ENCODE measurements at places on chromosomes 12 and 14. TPM values are rescaled to one million over a fixed set of nuclear protein-coding genes. Genes with fewer than 3 reads are reported as not detected.
A peak's percentile ranks its signal among the peaks of the same experiment; 100 is the strongest.

- H3K4me1 ChIP-seq, result peaks cover 6% of the 10 kb centered on the region
- no peaks in the 10 kb centered on the region for H3K27me3 ChIP-seq
- H3K27ac ChIP-seq, result peak overlapping the region; percentile 58
- H3K36me3 ChIP-seq, result no peaks in the 10 kb centered on the region
- DNase-seq, result no peak
These were observed 107.5 kb upstream of the PDE3A start for GRCh38 chr12:20260851-20261250.

GRCh38 chr12:123485756-123486155 is 27.8 kb downstream of the SNRNP35 start:
- DNase-seq, result no peak
- H3K27ac ChIP-seq, result no peak overlapping the region
- H3K4me1 ChIP-seq, result no peaks in the 10 kb centered on the region

DNA sequence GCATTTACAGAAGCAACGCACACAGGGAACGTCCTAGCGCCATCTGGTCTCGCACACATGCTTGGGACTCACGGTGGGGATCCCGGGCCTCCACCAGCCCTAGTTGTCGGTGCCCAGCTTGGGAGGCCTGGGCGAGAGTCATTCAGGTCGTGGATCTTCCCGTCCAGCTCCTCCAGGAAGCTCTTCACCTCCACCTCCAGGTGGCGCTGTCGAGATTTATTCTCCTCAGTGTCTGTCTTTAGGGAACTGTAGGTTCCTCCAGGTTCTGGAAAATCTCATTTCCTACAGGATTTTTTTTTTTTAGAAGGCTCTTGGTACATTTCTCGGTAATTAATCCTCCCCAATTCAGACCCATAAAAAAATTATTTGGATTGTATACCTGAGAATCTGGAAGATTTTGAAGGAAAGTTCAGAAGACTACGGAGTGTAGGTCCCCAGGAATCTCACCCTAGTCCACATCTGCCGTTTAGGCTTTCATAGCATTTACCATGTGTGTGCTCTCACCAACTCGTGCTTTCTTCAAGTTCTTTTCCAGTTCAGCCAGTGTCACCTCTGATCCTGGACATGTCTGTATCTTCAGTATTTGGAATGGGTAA is 910.0 kb downstream of the TMEM121 start:
- no peaks in the 10 kb centered on the region for H3K27me3 ChIP-seq
- no peaks in the 10 kb centered on the region for H3K4me1 ChIP-seq
- H3K27ac ChIP-seq, result no peak overlapping the region
- no peaks in the 10 kb centered on the region for H3K36me3 ChIP-seq
- no peak overlapping the region for H3K4me3 ChIP-seq

DNA sequence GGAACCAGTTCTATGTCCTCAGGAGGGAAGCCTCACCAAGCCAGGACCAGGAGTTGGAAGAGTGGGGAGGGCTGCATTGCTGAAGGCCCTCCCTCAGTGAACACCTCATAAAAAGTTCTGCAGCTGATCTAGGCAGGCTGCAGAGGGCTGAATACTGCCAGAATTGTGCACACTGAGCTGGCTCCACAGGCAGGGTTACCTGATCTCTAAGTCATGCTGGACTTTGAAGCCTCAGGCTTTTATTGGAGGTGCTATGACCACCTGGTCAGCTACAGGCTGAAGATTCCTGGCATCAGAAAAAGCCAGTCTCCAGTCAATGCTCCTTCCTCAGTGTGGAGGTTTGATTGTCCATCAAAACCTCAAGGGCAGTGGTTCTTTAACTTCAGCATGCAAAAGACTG is 39.7 kb downstream of the FOS start:
- no peaks in the 10 kb centered on the region for H3K27me3 ChIP-seq
- no peaks in the 10 kb centered on the region for H3K4me1 ChIP-seq
- no peak overlapping the region for H3K27ac ChIP-seq

- no peak overlapping the region for H3K27ac ChIP-seq
- no peaks in the 10 kb centered on the region for H3K27me3 ChIP-seq
- H3K4me3 ChIP-seq, result no peak overlapping the region
- H3K4me1 ChIP-seq, result no peaks in the 10 kb centered on the region
- H3K36me3 ChIP-seq, result no peaks in the 10 kb centered on the region
- DNase-seq, result no peak
These were observed 15.4 kb upstream of the TMEM120B start for GRCh38 chr12:121697093-121697698.

GRCh38 chr14:20470603-20470901 is 1.3 kb downstream of the PNP start:
- peak overlapping the region; percentile 84 for H3K27ac ChIP-seq
- peak overlapping the region; percentile 90 for H3K4me3 ChIP-seq
- no peaks in the 10 kb centered on the region for H3K27me3 ChIP-seq
- peaks cover 5% of the 10 kb centered on the region for H3K4me1 ChIP-seq

DNA sequence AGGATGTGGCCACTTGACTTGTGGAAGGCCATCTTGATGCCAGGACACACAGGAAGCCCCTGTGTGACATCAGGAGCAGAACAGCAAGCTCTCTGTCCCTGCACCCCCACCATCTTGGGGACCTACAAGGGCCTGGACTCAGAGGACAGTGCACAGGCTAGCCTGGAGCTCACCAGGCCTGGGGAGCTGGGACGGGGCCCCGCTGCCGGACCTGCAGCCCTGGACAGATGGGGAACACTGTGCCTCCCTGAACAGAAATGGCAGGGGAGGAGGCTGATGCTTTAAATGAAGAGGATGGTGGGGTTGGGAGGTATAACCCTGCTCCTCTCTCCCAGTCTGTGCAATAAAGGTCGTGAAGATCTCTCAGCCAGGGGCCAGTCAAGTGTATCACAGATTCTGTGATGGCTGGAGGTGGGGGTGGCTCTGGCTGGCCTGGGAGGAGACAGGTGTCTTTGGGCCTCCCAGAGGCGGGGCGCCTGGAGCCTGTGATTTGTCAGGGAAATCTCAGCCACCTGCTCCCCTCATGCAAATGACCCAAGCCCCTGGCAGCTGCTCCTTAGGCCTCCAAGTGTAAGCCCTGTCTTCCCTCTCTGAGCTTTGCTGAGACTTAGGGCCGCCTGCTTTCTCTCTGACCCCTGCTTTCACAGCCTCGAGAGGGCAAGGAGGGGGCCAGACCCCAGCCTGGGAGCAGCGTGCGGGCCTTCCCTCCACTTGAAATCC is 1.1 kb upstream of the GNB3 start:
- peaks cover 32% of the 10 kb centered on the region for H3K36me3 ChIP-seq
- no peak for DNase-seq
- H3K4me1 ChIP-seq, result no peaks in the 10 kb centered on the region
- no peak overlapping the region for H3K4me3 ChIP-seq

DNA sequence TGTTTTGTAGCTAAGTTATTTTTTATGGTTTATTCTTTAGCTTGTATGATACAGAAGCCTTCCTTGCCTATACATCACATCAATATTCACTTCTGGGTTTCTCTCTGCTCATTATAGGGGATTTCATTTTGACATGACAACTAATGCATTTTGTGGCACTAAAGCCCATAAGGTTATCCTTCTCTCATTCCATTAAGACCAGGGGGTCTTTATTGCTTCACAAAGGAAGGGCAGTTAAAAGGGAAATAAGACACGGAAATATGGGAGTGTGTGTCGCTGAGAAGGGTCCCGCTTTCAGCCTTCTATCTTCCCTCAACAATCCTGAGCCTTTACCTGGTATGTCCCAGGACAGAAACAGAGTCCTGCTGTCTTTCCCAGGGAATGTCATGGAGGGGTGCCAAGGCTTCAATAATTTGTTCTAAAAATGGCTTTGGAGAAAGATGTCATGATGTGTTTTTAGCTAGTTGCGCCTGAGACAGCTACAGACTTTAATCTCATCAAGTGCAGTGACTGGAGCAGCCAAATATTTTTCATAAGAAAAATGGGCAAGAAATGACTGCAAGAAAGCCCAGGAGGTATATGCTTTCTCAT is 1145.4 kb upstream of the TMEM132C start:
- H3K4me1 ChIP-seq, result no peaks in the 10 kb centered on the region
- H3K27ac ChIP-seq, result no peak overlapping the region
- H3K27me3 ChIP-seq, result no peaks in the 10 kb centered on the region
- no peak overlapping the region for H3K4me3 ChIP-seq

DNA sequence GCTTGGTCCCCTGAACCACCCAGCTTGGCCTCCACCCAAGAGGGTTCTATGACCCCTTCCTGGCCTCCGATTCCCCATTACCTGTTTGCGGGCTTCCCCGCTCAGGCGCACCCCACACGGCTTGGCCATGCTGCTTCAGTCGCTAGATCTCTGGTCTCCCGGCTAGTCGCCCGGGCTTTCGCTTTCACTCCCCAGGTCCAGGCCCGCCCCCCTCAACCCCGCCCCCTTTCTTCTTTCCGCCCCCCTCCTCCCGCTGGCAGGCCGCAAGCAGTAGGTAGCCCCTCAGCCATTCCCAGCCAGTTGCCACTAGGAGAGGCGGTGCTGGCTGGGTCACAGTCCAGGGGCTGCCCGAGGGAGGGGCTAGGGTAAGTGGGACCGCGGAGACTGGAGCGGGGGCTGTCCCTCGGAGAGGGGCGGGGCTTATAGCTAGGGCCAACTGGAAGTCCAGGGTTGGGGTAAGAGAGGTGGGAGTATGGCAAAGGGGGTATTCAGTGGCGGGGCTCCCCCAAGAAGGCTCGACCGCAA is at the start of gene PSME2:
TSS of gene PSME2 (minus strand) at position 158 of the 525 bp plus-strand sequence. CDS start at position 129, 29 bp downstream.
- H3K36me3 ChIP-seq, result peaks cover 22% of the 10 kb centered on the region
- peak; percentile 88 for DNase-seq
- peak within 1 kb of the TSS; percentile 92 for H3K4me3 ChIP-seq
- H3K27me3 ChIP-seq, result no peaks in the 10 kb centered on the region
- peak within 1 kb of the TSS; percentile 87 for H3K27ac ChIP-seq

- H3K4me3 ChIP-seq, result no peak overlapping the region
- no peaks in the 10 kb centered on the region for H3K27me3 ChIP-seq
- no peaks in the 10 kb centered on the region for H3K36me3 ChIP-seq
- no peak overlapping the region for H3K27ac ChIP-seq
- DNase-seq, result no peak
These were observed 89.3 kb upstream of the ALX1 start for GRCh38 chr12:85190728-85191127.

DNA sequence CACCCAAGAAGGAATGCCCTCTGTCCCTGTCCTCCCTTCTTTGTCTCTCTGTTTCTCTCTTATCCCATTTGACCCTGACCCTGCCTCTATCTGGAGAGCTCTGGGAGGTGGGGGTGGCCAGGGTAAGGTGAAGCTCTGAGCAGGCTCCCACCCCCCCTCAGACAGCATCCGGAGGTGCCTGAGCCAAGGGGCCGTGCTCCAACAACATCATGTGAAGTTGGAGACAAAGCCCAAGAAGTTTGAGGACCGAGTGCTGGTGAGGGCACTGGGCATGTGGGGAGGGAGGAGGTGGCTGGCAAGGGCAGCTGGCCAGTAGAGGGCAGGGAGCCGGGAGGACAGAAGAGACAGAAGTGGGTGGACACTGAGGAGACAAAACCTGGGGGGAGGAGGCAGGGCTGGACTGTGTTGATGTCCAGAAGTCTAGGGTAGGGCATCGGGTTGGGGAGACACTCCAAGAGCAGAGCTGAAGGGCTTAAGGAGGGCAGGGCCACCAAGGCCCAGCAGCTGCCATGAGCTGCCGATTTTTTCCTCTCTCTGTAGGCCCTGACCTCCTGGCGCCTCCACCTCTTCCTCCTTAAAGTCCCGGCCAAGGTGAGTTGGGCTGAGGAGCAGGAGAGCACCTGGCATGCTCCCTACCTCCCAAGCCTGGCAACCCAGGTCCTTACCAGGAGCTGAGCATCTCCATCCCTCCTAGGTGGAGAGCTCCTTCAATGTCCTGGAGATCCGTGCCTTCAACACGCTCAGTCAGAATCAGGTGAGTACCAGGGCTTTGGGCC is 1.9 kb downstream of the CARMIL3 start:
- H3K4me1 ChIP-seq, result peaks cover 8% of the 10 kb centered on the region
- no peaks in the 10 kb centered on the region for H3K36me3 ChIP-seq
- no peak overlapping the region for H3K4me3 ChIP-seq
- H3K27me3 ChIP-seq, result no peaks in the 10 kb centered on the region
- H3K27ac ChIP-seq, result no peak overlapping the region

DNA sequence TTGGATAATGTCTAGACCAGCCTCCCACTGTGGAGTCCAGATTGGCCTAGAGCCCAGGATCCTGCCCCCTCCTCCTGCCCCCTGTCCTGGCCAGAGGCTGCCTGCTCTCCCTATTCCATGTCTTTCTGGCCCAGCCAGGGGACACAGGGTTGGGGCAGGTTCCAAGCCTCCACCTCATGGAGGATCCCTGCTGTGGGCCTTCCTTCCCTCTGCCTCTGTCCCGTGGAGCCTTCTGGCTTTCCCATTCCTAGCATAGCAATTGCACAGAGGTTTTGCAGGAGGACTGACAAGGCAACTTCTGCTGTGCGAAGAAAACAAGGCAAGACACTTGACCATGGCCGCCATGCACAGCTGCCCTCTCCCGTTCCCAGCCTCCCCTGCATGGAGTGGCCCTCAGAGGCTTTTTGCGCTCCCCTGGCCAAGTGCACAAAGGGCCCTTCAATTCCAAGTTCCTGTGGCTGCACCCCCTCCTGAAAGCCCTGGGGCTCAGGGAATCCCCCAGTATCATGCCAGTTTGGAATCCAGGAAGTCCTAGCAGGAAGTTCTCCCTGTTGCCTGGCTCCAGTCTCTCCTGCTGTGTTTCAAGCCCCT is 42.1 kb downstream of the KRT80 start:
- H3K36me3 ChIP-seq, result no peaks in the 10 kb centered on the region
- no peaks in the 10 kb centered on the region for H3K27me3 ChIP-seq
- peak overlapping the region; percentile 78 for H3K27ac ChIP-seq

GRCh38 chr12:68446901-68447796 is 115.0 kb upstream of the MDM1 start:
- H3K4me3 ChIP-seq, result no peak overlapping the region
- H3K36me3 ChIP-seq, result no peaks in the 10 kb centered on the region
- H3K27ac ChIP-seq, result no peak overlapping the region

GRCh38 chr12:92196368-92196767 is 50.7 kb upstream of the BTG1 start:
- DNase-seq, result no peak
- H3K4me1 ChIP-seq, result no peaks in the 10 kb centered on the region
- H3K36me3 ChIP-seq, result no peaks in the 10 kb centered on the region
- H3K27me3 ChIP-seq, result no peaks in the 10 kb centered on the region

DNA sequence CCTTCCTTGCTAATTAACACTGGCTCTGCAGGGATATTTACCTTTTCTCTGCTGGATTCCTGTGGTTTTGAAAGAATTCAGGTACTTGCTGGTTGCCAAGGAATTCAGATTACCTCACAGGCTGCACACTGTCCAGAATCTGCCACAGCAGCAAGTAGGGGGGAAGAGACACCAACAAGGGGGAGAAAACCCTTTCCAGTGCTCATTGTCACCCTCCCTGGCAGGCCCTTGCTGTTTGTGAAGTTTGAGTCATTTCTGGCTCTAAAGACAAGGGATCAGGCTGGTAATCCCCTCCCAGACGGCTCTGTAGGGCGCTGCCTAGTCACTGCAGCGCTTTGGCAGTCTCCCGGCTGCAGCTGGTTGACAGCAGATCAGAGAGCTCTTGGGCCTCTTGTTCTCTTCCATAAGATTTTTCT is 50.8 kb downstream of the TTLL5 start:
- peak overlapping the region; percentile 75 for H3K27ac ChIP-seq
- peak; percentile 11 for DNase-seq
- H3K27me3 ChIP-seq, result no peaks in the 10 kb centered on the region
- H3K4me3 ChIP-seq, result peak overlapping the region; percentile 9
- no peaks in the 10 kb centered on the region for H3K36me3 ChIP-seq
- H3K4me1 ChIP-seq, result peaks cover 8% of the 10 kb centered on the region

GRCh38 chr12:94560431-94561221 is 89.7 kb downstream of the TMCC3 start:
- H3K27ac ChIP-seq, result no peak overlapping the region
- no peaks in the 10 kb centered on the region for H3K36me3 ChIP-seq
- H3K4me1 ChIP-seq, result no peaks in the 10 kb centered on the region
- no peaks in the 10 kb centered on the region for H3K27me3 ChIP-seq
- no peak overlapping the region for H3K4me3 ChIP-seq
- no peak for DNase-seq

The C12orf54 gene
- not detected for total RNA-seq

The OR4K13 gene
- total RNA-seq, result not detected

The APEX1 gene
- total RNA-seq, result 85.6 TPM

The C12orf50 gene
- total RNA-seq, result not detected

The TMEM119 gene
- 4.1 TPM for total RNA-seq

The CD27 gene
- 1.6 TPM for total RNA-seq

The GDF11 gene
- 9.7 TPM for total RNA-seq

The ISM2 gene
- total RNA-seq, result not detected
